ENCODE measurements at places on chromosomes 5 and 9.

- no peak for DNase-seq
Measured at GRCh38 chr5:106976363-106976762, 694.4 kb downstream of the EFNA5 start.

DNA sequence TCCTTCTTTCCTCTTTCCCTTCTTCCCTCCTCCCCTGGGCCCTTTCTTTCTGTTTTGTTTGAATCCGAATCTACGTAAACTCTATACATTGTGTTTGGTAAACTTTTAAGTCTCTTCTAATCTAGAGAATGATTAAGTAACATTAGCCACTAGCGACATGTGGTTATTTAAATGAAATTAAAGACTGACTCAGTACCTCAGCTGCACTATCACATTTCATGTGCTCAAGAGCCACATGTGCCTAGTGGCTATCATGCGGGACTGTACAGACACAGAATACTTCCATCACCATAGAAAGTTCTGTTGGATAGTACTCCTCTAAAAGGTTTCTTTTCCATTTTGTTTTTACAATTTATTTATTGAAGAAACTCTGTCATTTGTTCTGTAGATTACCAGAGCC is 29.0 kb downstream of the DCTN4 start:
- no peak for DNase-seq

GRCh38 chr5:134586866-134587524 is 45.6 kb downstream of the SAR1B start:
- DNase-seq = peak; percentile 55

DNA sequence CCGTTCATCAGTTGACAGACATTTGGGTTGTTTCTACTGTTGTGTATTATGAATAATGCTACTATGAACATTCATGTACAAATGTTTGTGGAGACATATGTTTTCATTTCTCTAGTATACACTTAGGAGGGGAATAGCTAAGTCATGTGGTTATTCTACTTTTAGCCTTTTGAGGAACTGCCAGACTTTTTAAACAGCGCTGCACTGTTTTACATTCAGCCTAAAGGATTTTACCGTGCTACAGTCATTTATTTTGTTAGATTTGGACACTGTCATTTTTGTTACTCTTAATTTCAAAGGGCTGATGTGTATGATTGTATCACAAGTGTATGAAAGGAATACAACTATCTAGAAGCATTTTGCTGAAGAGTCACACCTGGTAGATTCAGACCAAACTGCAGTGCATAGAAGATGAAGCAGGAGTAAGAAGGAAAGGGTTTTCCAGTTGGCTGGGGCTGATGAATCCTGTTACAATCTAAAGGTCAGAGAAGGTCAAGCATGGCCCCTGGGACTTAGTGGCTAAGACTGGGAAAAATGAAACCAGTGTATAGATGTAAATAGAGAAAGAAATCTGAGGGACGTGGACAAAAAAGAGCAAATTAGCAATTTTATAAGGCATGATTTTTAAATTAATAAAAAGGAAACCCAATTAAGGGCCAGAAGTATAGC is 509.7 kb downstream of the PSAT1 start:
- DNase-seq = no peak

DNA sequence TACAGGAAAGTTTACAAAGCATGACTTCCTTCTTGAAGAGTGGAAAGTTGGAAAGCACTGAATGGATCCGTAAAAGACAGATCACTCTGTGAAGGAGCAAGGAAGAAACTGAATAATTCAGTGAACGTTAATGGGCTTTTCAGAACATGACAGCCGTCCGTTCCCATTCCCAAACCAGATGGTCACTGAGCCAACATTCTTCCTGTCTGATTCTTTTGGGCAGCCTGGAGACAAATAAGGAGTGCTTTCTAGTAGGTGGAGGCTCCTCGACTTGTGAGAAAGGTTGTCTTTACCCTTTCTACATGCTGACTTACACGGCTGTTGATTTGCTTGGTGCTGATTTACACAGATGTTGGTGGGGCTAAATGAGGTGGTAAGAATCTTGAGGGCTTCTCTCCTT is 51.0 kb upstream of the PAPPA start:
- no peak for DNase-seq

DNA sequence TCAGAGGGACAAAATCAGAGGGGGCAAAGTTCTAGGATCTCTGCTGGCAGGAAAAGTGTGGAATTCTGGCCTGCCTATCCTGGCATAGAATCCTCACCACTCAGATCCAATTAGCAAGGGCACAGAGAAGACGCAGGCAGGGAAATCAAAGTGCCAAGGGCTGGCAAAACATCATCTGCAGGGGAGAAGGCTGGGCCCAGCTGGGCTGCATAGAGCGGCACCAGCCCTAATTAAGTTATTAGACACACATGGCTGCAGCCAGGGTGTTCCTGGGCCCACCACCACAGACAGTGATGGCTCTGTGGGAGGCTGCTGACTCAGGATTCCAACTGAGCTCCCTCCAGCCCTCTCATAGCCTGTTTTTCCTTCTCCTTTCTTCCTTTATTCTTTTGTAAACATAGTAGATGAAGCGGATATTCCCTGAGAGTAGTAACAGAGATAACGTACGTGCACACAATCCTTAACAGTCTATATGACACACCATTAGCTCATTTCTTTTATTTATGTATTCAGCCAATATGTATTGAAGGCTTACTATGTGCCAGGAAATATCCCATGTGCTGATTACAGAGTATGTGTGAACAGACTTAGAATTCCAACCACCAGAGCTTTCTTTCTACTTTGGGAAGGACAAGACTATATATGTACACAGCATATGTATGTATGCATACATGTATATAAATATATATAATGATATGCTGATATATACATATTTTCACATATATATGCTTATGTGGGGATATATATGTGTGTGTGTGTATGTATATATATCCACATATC is 236.1 kb downstream of the ASTN2 start:
- DNase-seq = no peak

DNA sequence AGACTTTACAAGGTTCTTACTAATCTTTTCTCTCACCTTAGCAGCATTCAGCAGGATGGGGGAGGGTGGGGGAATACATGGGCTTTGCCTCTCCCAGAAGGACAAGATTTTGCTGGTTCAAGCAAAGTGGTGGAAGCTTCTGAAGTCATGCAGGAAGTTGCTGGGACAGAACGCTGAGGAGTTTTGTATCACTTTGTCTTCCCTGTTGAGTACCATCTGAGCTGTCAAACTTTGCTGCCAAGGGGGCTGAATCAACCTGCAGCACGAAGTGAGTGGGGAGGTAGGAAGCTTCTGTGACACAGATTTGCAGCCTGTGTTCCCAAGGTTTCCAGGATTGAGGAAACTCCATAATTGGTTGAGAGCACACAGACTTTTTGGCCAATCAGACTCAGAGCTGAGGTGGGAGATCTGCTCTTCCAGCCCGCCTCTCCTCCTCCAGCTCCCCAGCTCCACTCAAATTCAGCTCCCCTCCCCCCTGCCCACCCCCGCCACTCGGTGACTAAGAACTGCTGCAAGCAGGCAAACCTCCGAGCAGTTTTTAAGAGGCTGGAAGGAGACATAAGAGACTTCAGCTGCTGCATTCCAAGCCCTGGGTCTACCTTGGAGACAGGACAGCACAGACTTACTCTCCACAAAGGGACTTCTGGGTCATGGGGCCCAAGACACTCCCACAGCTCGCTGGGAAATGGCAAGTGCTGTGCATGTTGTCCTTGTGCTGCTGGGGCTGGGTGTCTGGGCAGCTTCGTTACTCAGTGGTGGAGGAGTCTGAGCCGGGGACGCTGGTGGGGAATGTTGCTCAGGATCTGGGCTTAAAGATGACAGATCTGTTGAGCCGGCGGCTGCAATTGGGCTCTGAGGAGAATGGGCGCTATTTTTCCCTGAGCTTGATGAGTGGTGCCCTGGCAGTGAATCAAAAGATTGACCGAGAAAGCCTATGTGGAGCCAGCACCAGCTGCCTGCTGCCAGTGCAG is at the start of gene PCDHGC5:
PCDHGC5 (plus strand) TSS at position 491 of the 971 bp plus-strand sequence; CDS start at position 651, 160 bp downstream.
- DNase-seq = peak; percentile 82

DNA sequence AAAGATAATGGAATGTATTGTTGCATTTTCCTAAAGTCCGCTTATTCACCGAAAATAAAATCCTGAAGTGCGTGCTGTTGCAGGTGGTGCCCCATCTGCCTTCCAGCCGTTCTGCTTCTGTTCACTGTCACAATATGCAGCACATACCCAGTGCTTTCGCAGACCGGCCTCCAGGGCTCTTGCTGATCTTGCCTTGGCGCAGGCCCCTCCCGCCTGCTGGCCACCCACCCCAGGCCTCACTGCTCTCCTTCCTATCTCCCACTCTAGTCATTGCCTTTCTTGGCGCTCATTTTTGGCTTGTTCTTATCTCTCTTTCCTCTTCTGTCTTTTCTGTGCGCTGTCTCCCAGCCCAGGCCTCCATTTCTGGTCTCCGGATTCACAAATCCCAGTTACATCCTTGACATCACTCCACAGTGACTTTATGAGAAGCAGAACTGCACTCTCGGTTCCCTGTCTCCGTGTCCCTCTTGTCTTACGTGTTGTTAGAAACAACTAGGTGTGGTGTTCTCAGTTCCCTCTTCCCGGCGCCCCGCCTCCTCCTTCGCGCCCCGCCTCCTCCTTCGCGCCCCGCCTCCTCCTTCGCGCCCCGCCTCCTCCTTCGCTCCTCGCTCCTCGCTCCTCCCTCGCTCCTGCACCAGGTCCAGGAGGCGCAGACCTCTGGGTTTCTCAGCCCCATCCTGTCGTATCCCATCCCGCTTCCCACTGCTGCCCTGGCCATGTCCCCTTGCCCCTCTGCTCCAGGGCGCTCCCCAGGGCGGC is 201.7 kb upstream of the OTULINL start:
- no peak for DNase-seq

DNA sequence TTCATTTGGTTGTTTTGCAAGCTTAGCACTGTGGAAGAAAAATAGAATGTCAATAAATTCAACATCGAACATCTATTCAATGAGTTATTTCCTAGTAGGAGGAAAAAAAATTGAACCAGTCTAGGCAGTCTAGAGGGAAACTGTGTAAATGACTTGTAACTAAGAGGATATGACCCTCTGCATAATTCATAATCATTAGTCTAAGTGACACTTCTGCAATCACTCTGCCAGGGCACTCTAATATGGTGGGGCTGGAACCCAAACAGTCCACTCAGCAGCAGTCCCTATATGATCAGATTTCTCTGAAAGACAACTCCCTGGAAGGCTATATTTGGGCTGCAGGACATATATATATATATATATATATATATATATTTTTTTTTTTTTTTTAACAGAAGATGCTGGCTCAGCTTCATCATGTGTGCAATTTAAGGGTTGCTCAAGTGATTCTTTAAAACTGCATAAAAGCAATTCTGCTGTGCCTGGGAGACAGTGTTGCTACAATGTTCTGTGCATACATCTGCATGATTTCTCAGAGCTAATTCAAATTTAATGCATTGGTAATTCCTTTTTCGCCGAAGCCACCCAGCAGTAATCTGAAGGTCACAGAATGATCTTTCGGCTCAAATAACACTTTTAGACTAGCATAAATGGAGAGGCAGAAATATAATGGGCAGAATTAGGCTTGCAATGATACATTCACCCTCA is 482.1 kb upstream of the ZNF608 start:
- DNase-seq = no peak

DNA sequence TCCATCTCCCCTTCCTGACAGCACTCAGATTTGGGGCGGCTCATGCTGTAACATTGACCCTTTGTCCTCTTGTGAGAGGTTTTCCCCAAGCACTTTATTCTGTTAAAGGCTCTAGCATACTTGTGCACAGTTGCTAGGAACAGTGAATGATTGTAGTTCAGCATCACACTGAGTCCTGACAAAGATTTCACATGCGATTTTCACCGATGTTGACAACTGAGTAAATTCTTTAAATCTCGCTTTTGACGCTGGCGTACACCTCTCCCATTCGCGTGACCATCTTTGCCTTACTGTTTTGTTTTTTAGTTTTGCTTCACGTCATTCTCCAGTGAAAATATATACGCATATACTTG is 780 bp downstream of the CDC37L1 start:
- peak; percentile 38 for DNase-seq

DNA sequence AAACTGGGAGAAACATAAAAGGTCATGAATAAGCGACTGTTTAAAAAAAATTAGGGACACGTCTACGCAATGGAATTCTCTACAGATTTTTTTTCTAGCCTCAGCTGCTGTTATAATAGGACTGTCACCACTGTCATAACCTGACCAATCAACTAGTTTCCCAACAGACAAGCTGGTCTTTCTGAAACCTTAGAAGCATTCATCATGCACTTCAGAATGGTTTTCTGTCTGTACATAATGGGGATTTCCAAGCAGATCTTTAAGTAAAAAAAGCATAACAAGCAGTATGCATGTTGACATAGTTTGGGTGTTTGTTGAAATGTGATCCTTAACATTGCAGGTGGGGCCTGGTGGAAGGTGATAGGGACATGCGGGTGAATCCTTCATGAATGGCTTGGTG is 58.3 kb upstream of the SEMA6A start:
- DNase-seq = no peak

DNA sequence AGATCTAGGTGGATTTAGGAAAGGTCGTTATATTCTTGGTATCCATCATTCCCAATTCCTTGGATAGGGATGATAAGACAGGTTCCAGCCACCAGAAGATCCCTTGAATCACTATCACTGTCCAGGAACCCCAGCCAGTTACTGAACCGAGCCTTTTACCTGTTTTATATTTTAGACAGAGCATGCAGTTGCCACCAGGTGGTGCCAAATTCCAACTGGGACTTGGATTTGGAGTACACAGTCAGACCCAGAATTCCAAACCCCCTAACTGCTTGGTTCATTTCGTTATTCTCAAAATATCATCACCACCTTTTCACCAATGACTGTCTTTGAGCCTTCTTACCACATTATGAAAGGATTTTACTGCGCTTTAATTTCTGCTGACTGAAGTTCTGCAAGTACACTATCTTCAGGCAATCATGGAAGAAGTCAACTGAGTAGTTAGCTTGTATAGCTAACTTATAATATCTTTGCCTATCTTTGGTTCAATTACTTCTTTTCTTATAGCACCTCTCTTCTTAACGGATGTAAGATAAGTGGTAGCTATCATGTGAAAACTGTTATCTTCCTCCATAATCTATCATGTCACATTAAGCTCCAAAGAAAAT is 191.8 kb downstream of the PRR16 start:
- DNase-seq = peak; percentile 43

DNA sequence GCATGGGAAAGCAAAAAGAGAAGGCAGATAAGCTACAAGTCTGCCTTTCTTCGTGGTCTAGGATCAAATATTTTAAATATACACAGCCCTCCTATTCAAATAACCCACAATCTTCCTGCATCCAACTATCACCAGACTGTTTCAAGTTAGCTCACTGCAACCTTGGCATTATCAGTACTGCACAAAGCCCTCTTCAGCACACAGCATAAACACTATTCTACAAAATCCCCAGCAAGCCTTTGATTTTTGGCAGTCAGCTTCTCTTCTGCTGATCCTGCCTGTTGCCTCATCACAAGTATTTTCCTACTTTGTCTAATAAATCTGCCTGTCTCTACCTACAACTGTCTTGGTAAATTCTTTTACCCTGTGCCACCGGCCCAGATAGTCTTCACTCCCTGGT is 142.9 kb downstream of the COX7C start:
- no peak for DNase-seq

- no peak for DNase-seq
Measured at GRCh38 chr9:107703651-107704050, 214.1 kb upstream of the KLF4 start.
